HTR-8/SVneo (cell line): ENCODE measurements at places on chromosomes 11 and 22.

GRCh38 chr11:110445437-110445836, 15.7 kb downstream of the FDX1 start:
- DNase-seq, result no peak

GRCh38 chr11:87463486-87464102, 425.9 kb downstream of the TMEM135 start:
- DNase-seq, result peak; percentile 15

GRCh38 chr11:68226421-68226820, 13.3 kb upstream of the KMT5B start:
- DNase-seq, result no peak

DNA sequence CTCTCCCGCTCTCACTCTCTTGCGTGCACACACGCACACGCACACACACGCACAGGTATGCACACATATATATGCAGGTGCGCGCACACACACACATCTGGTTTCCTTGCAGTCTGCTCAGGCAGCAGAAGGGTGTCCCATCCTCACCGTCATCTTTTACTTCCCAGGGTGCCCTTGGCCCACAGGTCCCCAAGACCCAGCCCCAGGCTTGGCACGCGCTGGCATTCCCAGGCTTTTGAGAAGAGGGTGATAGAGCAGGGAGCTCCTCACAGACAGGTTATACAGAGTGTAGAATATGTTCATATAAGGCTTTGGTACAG, 52.0 kb upstream of the SPATA19 start:
- DNase-seq, result no peak

DNA sequence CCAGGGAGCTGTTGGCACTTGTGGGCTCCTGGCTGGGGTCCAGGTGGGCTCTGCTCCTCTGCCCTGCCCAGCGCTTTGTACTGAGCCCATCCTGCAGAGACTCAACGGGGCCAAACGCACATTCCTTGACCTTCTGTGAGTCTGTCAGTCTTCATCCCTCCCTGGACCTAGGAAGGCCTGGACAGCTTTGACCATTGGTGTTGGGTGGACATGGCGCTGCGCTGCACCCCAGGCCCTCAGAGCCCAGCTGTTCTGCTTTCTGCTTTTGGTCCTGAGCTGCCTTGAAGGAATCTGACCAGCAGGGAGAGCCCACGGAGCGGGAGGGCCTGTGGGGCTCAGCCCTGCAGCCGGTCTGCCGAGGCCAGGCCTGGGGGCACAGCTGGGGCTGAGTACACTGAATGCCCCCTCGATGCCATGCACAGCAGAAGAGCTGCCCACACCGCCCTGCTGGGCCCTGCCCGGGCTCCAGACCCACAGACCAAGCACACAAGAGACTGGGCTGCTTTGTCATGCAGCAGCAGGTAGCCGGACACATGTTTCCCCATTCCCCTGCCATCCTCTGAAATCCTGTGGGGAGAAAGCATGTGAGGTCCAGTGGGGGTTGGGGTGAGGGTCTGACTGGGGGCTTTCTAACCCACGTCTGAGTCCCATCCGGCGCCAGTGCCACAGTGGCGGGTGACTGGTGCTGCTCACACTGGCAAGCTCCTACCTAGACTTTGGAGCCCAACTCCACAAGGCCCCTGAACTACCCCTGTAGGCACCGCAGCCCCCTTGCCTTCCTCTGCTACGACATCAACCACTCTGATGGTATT, 24.1 kb upstream of the CCDC188 start:
- peak; percentile 34 for DNase-seq

- no peak for DNase-seq
Observed at GRCh38 chr11:16841481-16841880, 103.0 kb downstream of the C11orf58 start.

DNA sequence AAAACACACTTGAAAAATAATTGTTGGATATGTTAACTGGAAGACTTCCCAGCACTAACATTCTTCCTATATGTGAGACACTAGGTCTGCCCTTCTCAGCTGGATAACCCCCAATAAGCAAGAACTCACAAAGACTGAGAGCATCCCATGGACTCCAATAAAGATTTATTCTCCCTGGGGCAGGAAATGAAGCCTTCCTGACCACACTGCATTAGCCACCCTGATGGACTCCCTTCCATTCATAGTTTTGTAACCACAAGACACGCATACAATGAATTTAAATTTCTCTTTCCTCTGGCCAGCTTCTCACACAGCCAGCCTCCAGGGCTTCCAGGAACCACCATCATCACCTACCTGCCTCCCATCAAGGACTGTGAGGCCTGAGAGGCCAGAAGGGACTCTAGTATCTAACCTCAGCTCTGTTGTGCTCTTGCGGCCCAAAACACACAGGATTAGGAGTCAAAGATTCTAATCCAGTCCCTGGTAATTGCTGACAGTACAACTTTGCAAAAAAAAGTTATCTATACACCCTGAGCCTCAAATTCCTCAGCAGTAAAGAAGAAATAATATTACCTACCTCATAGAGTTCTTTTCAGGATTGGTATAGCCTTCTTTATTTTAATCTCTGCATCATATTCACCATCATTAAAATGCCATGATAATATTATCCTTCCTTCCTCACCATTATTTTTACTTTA, 45.6 kb upstream of the GDPD4 start:
- peak; percentile 12 for DNase-seq

- no peak for DNase-seq
Observed at GRCh38 chr11:132658696-132659095, 873.6 kb downstream of the OPCML start.

GRCh38 chr11:93368022-93368421, 37.5 kb downstream of the DEUP1 start:
- DNase-seq, result no peak

- DNase-seq, result no peak
Observed at GRCh38 chr11:133955945-133956421, 785 bp downstream of the IGSF9B start.

DNA sequence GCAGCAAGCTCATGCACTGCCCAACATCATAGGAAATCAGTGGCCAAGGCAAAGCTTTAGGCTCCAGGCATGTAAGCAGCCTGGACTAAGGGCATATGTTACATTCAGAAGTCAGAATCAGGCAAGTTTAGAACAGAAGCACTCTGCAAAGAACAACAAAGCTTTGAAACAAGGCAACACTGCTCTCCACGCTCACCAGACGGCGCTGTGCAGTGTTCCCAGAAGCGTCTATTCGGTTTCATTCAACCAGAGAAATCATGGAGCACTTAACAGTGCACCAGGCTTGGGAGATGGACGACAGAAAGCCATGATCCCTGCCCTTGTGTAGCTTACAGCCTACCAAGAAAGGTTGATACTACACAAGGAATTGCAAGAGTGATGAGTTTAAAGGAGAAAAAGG, 555.8 kb downstream of the BUD13 start:
- no peak for DNase-seq

- DNase-seq, result peak; percentile 71
Observed at GRCh38 chr11:120235024-120235628, 4.8 kb upstream of the POU2F3 start.
